ENCODE measurements at places on chromosomes 13 and 19.

GRCh38 chr19:9523885-9524474 is 14.5 kb downstream of the ZNF426 start:
- no peak for DNase-seq

GRCh38 chr13:25585000-25585399 is 213.2 kb downstream of the ATP8A2 start:
- DNase-seq = no peak

GRCh38 chr19:1466018-1466460 is 13.0 kb downstream of the C19orf25 start:
- DNase-seq = no peak

DNA sequence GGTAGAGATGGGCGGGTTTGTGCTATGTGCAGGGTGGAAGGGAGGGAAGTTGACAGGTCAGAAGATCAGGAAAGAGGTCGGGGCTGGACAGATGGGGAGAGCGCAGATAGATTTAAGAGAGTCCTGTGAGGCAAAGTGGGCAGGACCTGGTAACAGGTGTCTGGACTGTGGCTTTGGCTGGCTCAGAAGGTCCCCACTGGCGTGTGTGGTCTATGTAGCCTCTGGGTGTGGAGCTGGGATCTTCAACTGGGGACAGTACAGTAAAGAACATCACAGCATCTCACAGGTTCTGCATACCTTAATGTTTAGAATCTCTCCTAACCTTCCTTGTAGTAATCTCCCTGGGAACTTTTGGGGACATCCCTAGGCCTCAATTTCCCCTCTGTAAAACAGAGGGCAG is 17.7 kb downstream of the CKM start:
- DNase-seq = no peak
